Right lobe of liver (tissue), 6 donors: ENCODE measurements at places on chromosomes 13 and 19. TPM values are rescaled to one million over a fixed set of nuclear protein-coding genes. Genes with fewer than 3 reads are reported as not detected.

- no peak for DNase-seq
Measured at GRCh38 chr13:67632590-67632989, 402.5 kb upstream of the PCDH9 start.

- DNase-seq = no peak
Measured at GRCh38 chr19:19628501-19629134, 598 bp upstream of the LPAR2 start.

The NLRP5 gene
- not detected for total RNA-seq

DNA sequence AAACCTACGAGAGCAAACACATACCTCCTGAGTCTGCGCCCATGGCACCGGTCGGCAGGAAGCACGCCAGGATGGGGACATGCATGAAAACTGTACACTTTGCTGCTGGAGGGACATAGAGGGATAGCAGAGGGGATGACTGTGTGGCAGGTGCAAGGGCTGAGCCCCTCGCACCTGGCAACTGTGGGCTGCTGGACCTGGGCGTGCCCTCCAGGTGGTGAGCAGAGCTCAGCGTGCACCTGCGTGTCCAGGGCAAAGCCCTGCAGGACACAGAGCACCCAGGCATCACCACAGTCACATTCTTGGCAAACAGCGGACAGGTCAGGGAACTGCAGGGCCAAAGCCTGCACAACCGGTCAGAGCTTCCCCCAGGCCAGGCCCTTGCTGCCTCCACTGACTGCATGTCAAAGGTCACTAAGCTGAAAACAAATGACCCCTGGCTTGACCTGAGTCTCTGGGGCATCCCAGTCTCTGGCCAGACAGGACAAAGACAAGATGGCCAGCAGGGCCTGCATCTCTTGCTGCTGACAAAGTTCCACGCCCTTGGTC lies 9.0 kb upstream of the ISYNA1 start:
- peak; percentile 86 for DNase-seq

The VAV1 gene
- total RNA-seq = 4.2 TPM

The FXYD3 gene
- 1.0 TPM for total RNA-seq

The ELANE gene
- total RNA-seq = 0.59 TPM

The BEST2 gene
- not detected for total RNA-seq

DNA sequence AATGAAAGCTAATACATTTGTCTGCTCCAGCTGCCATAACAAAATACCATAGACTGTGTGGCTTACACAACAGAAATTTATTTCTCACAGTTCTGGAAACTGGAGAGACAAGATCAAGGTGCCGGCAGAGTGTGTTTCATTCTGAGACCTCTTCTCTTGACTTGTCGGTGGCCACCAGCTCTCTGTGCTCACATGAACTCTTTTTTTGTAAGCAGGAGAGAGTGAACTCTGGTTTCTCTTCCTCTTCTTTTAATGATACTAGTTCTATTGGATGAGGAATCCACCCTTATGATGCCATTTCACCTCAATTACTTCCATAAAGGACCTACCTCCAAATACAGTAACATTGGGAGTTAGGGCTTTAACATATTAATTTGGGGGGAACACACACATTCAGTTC lies 11.7 kb downstream of the KCTD12 start:
- no peak for DNase-seq

DNA sequence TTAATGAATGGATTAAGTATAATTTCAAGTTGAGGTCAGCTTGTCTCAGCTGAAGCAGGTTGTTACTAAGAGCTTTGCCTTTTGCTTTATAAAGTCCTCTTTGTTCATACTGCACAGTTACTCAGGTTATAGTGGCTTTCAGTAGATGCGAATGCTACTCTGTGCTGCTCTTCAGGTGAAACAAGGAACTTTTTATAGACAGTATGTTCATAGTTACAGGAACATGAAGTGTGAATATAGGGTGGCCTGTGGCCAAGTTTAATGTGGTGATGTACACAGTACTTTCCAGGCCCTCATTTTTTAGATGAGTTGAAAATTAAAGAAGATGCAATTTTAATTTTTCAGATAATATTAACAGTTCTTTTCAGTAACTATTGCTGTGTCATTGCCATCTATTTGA lies 20.8 kb downstream of the SUGT1 start:
- DNase-seq = no peak

DNA sequence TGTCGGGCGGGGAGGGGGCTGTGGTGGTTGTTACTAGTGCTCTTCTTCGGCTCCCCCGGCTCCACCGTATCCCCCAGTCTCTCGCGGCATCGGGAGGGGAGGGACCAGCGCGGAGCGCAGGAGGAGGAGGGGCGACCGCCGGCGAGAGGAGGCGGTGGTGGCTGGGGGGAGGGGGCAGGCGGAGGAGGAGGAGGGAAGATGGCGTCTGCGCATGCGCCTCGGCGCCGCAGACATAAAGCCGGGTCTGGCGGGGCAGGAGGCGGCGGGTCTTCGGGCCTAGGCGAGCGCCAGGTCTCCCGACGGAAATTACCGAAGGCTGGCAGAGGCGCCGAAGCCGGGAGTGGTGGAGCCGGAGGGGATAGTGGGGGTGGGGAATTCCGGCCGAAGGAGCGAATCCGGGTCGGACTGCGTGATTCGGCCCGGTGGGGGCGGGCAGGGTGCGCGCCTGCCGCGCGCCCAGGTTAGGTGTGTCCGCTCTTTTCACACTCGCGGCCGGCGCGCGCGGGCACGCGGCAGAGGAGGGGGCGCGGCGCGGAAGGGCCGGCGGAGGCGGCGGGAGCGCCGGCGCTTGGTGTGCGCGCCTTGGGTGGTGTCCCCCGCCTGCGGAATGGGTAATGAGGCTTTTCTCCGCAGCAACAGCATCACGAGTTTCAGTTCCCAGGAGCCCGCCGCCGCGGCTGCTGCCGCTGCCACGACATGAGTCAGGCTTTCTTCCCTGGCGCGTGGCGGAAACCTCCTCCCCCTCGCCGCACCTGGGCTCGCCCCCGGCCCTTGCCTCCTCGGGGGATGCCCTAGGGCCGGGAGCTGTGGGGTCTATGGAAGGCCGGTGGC lies 1.3 kb upstream of the TSC22D1 start:
- peak; percentile 92 for DNase-seq

GRCh38 chr13:27774169-27774568 lies 18.1 kb upstream of the GSX1 start:
- DNase-seq = no peak

DNA sequence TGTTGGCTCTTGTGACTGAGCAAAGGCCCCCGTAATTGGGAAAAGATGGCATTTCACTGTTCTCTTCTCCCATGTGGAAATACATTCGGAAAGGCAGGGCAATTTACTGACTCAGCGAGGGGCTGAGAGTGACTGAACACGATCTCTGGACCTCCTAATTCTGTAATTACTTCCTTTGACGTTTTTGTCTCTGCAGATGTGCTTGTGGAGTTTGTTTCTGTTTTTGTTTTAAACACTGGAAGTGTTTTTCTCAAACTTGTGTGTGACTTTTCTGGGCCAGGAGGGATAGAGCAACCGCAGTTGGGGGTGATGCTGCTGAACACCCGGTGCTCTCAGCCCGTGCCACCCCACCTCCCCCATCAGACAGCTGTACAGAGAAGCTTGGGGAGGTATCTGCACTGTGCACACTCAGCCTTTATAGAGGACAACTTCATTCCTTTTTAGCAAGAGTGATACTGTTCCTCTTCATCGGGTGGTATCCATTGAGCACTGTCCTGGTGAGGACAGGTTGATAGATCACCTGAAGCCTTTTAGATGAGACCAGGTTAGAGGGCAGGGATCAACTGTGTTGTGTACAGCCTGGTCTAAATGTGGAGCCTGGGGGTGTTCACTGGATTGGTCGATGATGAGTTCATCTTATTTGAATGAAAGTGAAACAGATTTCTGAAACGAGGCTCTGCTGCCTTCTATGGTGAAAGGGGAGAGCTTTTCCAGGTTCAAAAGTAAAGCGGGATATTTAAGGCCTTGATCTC lies 117.4 kb downstream of the ESD start:
- peak; percentile 55 for DNase-seq

The PLK5 gene
- not detected for total RNA-seq

The SELENOV gene
- total RNA-seq = not detected

- no peak for DNase-seq
Measured at GRCh38 chr19:1170938-1171754, 2.9 kb downstream of the SBNO2 start.

The CATSPERD gene
- not detected for total RNA-seq

The MEIOSIN gene
- total RNA-seq = not detected

The NUFIP1 gene
- 1.1 TPM for total RNA-seq

The ICAM4 gene
- 1.6 TPM for total RNA-seq

DNA sequence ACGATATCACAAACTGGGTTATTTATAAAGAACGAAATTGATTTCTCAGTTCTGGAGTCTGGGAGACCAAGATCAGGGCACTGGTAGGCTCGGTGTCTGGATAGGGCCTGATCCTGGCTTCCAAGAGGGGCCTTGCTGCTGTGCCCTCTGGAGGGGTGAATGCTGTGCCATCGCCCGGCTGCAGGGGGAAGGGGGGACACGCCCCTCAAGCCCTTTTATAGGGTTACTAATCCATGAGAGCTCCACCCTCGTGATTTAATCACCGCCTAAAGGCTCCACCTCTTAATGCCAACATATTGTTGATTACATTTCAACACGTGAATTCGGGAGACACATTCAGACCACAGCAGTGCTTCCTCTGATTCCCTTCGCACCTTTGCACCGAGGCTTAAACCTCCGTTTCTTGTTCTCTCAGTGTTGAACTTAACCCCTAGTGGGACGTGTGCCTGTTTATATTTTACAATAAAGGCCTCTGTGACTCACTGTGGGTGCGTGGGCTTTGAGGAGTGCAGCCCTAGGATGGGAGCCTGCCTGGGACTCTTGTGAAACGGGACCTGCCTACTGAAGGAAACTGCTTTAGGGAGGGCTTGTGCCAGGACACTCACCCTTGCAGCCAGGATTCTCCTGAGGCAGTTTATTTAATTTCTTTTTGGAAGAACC lies 52.4 kb upstream of the SPATA13 start:
- DNase-seq = no peak

DNA sequence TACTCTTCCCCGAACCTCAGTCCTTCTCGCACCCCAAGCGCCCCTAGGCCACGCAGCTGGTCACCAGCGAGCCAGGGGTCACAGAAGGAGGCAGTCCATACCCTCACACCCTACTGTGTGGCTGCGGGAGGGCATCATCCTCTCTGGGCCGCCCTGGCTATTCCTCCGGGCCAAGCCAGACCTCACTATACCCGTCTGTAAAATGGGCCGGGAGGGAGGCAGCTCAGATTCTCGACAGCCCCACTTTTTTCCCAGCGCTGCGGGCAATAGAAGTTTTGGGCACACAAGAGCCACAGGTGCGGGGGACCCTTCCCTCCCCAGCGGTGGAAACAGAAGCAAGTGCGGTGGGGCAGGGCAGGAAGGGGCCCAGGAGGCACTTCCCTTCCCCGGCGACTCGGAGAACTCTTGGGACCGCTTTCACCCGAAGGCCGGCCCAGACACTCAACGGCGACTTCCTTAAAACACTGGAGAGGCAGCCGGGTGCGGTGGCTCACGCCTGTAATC lies 5.6 kb upstream of the ARRDC2 start:
- peak; percentile 59 for DNase-seq

The DGKH gene
- 1.9 TPM for total RNA-seq

GRCh38 chr13:46468570-46469463 lies 81.8 kb upstream of the RUBCNL start:
- no peak for DNase-seq

DNA sequence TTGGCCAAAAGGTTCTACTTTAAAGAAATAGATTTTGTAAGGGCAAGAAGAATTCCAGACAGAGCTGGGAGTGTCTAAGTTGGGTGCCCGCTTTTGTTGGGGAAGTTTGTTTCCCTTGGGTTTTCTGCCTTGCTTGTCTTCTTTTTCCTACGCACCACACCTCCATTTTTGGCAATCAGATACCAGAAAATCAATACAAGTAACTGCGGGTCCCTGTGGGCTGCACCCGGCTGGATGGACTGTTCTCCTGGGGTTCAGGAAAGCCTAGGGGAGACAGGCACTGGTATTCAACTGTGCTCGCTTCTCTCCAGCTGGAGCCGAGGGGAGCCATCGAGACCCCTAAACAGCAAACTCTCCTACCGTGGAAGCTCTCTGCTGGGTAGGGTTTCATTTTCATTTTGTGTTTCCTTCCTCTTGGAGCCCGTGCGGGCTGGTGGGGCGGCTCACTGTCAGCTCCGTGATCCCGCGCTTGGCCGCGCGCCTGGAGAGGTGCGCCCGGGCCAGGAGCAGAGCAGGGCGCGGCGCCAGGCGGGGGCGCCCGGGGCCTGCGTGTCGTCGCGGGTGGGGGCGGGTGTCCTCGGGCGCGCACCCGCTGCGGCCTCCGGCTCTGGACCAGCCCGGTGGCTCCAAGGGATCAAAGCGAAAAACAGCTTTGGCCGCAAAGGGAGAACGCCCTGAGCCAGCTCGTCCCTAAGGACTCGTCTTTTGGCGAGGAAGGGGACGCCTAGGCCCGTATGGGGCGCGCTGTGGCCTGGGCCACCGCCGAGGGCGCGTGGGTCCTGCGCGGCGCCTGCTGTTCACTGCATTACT lies 347.2 kb downstream of the ZNF536 start:
- DNase-seq = peak; percentile 87

DNA sequence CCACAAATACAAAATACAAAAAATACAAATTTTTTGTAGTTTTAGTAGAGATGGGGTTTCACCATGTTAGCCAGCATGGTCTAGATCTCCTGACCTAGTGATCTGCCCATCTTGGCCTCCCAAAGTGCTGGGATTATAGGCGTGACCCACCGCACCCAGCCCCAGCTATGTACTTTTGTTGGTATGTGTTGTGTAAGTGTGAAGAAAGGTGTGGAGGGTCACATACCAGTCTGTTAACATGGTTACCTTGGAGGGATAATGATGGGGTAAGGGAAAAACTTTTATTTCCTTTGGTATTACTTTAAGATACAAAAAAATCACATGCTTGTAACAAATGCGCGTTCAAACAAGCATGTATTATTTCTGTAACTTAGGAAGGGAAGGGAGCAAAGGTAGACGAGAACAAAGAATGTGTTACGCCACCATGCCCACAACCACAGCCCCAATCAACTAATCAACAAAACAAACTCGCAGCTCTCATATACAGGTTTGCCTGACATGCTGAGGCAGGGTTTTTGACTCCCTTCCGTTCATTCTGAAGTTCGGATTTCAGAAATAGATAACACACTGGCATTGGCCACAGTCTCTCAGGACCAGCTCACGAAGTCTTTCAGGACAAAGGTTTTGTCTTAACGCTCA lies 13.5 kb upstream of the VWA8 start:
- DNase-seq = no peak

The CYP2S1 gene
- total RNA-seq = 1.8 TPM

The HS6ST3 gene
- not detected for total RNA-seq

The PDX1 gene
- total RNA-seq = 0.66 TPM

GRCh38 chr13:29109987-29110386 lies 289.8 kb downstream of the MTUS2 start:
- DNase-seq = no peak

- no peak for DNase-seq
Measured at GRCh38 chr19:49635530-49636232, 4.3 kb downstream of the RRAS start.

- DNase-seq = no peak
Measured at GRCh38 chr13:99589575-99589974, 88.3 kb downstream of the TM9SF2 start.

DNA sequence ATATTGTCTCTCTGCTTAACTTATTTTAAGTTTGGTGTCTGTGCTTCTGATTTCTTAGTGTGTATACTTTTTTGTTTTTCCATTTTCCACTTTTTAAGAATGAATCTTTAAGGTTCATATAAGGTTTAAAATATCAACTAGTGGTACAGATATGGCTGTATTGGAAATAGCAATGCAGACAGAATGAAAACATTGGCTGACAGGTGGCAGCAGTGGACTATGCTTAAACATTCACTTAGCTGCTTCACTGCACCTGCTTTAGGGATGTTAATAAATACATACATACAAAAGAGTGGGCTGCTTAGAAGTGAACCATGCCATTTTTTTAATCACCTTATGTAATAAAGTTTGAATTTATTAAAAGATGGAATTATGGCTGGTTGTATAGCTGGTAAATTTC lies 27.3 kb downstream of the TM9SF2 start:
- DNase-seq = no peak

The POLRMT gene
- total RNA-seq = 34.2 TPM
